ENCODE measurements at places on chromosomes 11 and 22. TPM values are rescaled to one million over a fixed set of nuclear protein-coding genes. Genes with fewer than 3 reads are reported as not detected.
A peak's percentile ranks its signal among the peaks of the same experiment; 100 is the strongest.

- DNase-seq: no peak
These were observed 52.2 kb downstream of the C22orf42 start for GRCh38 chr22:32106930-32107329.

DNA sequence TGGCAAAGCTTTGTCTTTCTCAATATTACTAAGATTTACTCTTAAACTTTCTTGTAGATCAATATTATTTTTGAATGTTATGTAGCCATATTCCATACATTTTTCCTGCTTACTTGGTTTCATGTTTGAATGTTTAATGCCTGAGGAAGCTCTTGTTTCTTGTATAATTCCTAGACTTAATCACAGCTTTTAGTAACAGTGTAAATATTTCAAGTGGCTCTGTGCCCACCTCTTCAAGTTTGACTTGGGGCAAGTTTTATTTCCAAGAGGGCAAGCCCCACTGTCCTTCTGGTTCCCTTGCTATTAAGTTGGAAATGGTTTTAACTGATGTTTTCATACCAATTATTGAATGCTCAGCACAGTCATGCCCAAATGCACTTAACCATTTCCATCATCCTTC is 1004.1 kb downstream of the OPCML start:
- DNase-seq: no peak

DNA sequence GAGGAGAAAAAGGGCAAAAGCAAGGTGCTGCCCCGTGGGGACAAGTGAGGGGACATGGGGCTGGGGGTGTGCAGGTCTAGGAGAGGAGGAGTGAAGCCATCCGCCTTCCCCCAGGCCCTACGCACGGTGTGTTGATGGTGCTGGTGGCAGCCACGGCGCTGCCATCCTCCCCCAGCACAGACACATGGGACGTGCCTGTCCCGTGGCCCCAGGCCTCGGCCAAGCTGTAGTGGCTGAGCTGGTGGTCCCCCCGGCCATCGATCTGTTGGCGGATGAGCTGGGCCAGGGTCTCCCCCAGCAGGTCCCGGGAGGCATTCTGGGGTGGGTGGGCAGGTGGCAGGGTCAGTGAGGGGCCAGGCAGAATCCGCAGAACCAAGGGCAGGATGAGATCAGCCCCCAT is 18.9 kb downstream of the GGT5 start:
- DNase-seq: no peak

DNA sequence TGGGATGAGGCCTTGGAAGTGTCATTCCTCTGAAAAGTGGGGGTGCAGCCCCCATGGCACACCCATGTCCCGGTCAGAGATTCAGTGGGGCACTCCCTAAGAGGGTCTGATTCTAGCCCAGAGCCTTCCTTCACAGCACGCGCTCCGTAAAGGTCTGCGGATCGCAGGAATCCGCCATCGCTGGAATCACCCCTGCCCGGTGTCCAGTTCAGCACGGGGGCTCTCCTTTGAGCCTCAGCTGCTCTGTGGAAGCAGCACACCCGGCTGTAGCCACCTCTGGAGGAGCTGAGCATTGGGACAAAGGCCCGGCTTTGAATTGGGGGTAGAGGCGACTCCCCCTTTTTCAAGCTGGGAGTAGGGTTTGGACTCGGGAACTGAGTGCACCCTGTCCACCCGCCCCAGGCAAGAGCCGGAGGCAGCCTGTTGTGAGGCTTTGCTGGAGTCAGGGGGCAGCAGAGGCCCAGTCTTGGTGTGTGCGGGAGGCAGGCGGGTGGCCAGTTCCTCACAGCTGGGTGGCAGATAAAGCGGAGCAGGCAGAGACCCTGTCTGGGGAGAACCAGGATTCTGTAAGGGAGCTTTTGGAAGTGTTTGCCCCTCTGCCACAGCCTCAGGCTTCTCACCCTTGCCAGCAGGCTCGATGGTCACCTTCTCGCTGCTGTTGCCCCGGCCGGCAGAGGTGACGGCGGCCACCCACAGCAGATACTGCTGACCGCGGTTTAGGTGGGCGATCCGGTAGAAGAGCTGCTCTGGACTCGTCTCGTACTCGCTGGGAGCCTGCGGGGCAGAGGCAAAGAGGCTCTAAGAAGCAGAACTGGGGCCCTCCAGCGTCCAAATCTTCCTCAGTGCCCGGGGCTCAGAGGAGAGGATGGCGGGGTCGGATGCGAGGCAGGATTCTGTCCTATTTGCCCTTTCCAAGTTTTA is 115.9 kb downstream of the CEP164 start:
- peak; percentile 77 for DNase-seq

DNA sequence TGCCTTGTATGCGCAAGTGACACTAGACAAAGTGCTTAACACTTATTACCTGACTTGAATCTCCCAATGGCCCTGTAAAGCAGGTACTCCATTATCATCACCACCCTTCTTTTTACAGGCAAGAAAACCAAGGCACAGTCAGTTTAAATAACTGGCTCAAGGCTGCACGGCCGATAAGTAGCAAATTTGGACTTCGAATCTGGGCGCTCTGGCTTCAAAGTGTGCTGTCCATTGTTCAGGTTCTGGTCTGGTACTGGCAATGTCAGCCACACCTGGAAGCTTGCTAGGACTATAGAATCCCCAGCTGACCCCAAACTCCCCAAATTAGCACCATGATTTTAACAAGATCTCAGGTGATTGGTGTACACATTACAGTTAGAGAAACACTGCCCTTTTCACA is 19.3 kb upstream of the EHF start:
- DNase-seq: no peak

- no peak for DNase-seq
These were observed 93.9 kb upstream of the PITPNB start for GRCh38 chr22:28012832-28013460.

- DNase-seq: no peak
These were observed 368.5 kb downstream of the MN1 start for GRCh38 chr22:27433099-27433498.

- DNase-seq: no peak
These were observed 753 bp downstream of the PRPF19 start for GRCh38 chr11:60905551-60906113.

DNA sequence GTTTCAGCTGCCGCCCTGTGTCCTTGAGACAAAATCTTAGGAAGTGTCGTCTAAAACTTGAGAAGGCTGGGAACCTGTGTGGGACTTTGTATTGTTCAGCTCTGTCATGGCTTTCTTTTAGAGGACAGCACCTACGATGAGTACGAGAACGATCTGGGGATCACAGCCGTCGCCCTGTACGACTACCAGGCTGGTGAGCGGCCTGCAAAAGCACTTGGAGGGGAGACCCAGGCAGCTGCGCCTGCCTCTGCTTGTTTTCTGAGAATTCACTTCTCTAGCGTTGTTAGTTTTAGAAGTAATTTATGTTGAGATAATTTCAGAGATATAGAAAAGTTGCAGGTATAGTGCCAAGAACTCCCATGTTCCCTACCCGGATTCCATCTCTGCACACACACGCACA is 35.2 kb downstream of the CTTN start:
- no peak for DNase-seq

DNA sequence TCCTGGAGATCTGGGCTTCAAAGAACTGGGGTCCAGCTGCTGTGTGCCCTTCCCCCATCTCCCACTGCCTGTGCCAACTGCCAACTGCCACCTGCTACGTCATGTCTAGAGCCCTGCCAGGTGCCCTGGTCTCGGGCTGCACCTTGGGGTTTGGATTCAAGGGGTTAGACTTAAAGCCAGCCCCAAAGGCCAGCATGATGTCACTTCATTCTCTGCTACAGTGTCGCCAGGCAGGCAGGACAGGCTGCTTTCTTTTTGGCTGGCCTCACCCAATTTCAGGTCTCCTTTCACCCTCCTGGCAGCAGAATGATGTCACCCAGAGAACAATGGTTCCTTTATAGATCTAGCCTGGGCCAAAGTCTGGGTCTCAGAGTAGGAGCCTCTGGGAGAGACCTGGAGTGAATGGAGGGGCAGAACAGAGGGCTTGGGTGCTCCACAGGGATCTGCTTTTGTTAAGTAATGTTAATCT is 79.5 kb upstream of the CRYBB3 start:
- no peak for DNase-seq

DNA sequence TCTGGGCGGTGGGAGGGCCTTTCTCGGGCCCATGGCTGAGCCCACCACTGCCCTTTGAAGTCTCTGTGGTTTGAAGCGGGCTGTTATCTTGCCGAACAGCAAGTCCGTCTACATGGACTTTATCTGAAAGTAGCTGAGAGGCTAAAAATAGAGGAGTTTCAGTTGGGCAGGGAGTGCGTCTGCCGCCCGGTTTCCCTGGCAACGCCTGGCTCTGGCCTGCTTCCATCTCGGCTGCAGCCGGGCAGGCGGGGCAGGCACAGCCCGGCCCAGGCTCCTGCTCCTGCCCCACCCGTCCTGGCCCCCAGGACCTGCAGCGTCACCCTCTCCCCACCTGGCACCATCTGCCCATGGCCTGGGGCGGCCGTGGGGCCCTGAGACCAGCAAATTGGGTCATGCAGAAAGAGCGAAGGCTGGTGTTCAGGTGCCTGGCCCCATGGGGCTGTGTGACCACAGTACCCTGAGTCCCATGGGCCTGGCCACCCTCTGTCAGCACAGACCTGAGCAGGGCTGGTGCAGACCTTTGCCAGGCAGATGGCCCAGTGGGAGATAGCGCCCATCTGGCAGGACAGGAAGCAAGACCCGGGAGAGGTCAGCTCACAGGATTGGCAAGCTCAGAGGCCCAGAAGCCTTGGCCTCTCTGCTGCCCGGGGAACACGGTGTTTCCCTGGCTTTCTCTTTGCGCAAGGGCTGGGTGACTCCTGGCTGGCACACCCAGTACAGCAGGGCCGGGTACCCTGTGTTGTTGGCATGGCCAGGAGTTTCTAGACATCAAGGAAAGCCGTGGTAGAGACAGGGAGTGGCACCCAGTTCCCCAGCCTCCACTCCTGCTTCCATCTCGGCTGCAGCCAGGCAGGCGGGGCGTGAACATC is 79.1 kb upstream of the KCNQ1OT1 start:
- no peak for DNase-seq

- DNase-seq: no peak
These were observed 86.7 kb downstream of the SIK3 start for GRCh38 chr11:117011541-117011898.

GRCh38 chr11:125070699-125071254 is 7.7 kb downstream of the SLC37A2 start:
- DNase-seq: no peak

- no peak for DNase-seq
These were observed 54.5 kb downstream of the CACNG2 start for GRCh38 chr22:36649066-36649465.

- no peak for DNase-seq
These were observed 220.7 kb upstream of the UBASH3B start for GRCh38 chr11:122434786-122435185.

DNA sequence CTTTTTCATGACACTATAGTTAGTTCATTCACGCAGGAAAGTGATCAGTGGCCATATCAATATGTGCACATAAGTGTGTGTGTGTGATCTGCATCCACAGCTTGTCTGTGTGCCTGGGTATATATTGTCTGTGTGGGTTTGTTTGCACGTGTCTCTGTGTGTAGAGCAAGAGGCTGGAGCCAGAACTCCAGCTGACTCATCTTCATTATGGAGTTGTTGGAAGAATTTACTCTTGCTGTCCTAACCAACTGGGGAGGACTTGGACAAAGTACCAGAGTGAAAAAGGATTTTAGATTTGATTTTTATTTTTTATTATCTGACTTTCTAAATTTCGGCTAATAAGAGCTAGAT is 63.9 kb downstream of the TP53I11 start:
- DNase-seq: no peak

DNA sequence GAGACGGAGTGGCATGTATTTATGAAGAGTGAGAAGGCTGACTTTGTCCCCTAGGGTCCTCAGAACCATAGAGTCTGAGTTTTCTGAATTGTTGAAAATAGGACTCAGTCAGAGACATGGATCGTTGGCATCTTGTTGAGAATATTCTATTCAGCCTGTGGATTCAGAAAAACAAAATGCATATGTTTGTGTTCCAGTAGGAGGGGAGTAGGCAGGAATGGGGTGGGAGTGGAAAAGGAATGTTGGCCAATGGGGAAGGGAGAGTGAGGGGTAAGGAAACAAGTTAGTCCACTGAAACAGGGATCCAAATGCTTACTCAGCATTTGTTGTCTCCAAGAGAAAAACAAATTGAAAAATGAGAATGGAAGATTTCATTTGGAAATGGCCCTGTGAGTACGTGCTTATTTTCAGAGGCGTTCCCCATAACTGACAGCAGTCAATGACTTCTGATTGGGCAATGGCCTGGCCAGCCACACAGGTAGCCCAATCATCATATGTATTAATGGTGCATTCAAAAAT is 14.7 kb downstream of the BARX2 start:
- no peak for DNase-seq

DNA sequence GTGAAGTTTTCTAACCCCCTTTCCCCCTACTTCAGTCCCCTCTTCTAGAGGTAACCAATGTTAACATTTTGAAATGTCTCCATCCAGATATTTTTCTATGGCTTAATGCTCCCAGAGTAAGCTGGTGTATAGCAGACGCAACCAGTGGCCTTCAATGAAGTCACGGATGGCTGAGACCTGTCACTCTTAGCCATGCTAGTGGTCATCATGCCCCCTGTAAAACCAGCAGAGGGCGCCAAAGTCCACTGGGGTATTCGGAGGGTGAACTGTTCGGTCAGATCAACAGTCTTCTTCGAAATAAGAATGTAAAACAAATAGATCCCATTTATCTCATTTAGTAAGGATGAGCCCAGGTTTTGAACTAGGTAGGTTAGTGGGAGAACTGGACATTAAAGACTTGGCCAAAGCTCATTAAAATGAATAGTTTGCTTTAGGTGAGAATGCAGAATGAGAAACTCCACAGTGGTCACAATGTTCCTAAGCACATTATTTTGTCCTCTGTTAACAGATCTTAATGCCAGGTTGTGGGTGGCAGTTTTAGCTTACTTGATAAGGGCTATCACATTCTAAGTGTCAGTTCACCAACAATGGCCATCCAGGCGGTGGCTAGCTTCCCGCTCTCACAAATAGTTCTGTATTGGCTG is 8.6 kb upstream of the MMP8 start:
- peak; percentile 88 for DNase-seq

GRCh38 chr11:1435820-1436467 is 46.2 kb downstream of the BRSK2 start:
- DNase-seq: no peak

DNA sequence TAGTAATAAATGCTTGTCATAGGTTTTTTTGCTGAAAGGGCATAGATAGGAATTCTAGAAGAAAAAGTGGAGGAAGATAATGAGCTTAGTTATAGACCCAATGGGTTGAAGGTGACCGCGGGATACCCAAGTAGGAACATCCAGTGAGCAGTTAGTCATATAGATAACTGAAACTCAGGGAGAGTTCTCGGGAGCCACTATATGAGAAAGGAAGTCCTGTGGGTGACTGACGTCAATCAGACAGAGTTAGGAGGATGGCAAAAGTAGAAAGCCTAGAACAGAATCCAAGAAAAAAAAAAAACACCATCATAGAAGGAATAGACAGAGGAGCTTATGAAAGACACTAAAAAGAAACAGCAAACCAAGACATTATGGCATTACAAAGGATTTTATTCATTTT is 1.6 kb upstream of the CNGA4 start:
- no peak for DNase-seq

GRCh38 chr11:75265851-75266531 is 25.4 kb downstream of the TPBGL start:
- no peak for DNase-seq

- peak; percentile 63 for DNase-seq
These were observed 4.1 kb upstream of the KCNJ1 start for GRCh38 chr11:128871168-128871610.

NTM gene
- total RNA-seq: 20.0 TPM

OR6T1 gene
- total RNA-seq: not detected

DRICH1 gene
- not detected for total RNA-seq

CATSPERZ gene
- total RNA-seq: not detected

ME3 gene
- 3.4 TPM for total RNA-seq

XKR3 gene
- 0.25 TPM for total RNA-seq

GPHA2 gene
- total RNA-seq: 0.97 TPM

DMC1 gene
- 7.1 TPM for total RNA-seq

OR5T3 gene
- not detected for total RNA-seq

CARNS1 gene
- 1.1 TPM for total RNA-seq

Measured in H1 (cell line).